ENCODE measurements at places on chromosomes 11 and 22.

DNA sequence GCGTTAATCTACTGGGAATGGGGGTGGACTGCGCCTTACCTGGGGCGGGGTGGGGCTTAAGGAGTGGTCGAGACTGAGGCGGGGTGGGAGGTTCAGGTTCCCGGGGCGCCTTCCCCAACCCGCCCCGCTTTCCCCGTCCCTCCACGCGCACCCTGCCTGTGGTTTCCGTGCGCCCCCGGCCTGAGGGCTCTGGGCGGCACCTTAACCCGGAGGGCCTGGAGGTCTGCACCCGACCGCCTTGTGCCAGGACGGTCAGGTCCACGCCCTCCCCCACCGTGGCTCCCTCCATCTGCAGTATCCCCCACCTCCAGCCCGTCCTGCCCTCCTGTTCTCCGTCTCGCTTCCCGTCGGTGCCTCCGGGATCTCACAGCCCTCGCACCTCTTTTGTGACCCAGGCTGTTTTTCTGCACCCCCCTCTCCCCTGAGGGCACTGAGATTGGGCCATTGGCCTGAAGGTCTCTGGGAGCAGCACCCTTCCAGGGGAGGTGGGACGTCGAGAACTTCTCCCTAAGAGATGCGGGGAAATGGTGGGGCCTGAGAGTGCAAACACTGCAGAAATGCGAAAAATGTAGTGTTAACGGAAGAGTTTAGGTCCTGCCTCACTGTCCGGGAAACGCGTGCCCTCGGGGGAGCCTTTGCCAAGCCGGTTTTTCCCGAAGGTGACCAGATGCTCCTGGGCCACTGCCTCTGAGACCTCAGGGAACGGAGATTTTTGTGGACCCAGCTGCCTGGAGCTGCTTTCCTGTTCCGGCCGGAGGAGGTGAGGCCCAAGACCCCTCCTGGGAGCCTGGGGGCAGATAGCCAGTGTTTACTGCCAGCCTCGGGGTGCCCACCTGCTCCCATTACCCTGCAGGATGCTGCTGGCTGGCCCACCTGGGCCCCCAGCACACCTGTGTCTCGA is 1.2 kb upstream of the ASCL2 start:
- no peak for DNase-seq

DNA sequence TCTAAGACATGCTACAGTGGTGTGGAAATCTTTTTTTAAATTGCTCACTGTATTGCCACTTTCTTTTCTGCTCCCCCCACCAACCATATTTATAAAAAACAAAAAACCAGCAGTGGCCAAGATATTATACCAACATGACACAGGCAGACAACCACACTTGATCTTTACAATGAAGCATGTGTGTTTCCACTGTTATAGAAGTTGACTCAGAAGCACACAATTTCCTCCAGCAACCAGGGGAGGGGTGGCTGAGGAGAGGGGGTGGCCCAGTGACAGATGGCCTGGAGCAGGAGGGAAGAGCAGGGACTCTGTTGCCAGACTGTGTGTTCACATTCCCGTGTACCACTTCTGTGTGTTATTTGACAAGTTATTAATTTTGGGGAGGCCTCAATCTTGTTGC is 14.8 kb downstream of the CD59 start:
- no peak for DNase-seq

- no peak for DNase-seq
Measured at GRCh38 chr11:6646071-6646470, 9.5 kb downstream of the DCHS1 start.

DNA sequence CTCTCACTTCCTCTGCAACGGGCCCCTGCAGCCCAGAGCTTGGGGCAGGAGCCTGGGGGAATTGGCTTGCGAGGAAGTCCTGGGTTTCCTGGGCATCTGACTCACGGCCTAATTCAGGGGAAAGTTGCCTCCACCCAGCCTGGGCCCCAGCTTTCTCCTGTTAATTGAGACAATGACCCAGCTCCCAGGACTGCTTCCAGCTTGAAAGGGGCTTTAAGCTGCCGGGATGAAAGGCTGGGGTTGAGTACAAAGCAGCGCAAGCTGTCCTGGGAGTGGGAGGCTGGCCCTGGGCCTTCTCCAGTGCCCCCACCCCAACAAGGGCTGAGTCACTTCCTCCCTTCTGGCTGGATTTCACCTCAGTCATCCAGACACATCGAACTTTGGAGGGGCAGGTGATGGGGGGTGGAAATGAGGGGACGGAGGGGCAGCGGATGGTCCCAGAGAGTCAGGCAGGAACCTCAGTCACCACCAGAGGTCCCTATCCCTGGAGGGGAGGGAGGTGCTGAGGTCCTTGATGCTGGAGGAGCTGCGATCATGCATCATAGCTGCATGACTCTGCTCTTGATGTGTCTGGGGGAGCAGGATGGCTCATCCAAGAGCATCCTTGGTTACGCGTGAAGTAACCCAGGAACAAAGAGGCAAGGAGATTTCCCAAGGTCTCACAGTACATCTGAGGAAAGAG is 30.1 kb upstream of the OAF start:
- no peak for DNase-seq

- no peak for DNase-seq
Measured at GRCh38 chr11:79241205-79241851, 199.5 kb downstream of the TENM4 start.

- DNase-seq = no peak
Measured at GRCh38 chr11:118881228-118881627, 2.5 kb upstream of the CXCR5 start.

GRCh38 chr11:19935507-19935906 is 222.9 kb downstream of the NAV2 start:
- DNase-seq = no peak

DNA sequence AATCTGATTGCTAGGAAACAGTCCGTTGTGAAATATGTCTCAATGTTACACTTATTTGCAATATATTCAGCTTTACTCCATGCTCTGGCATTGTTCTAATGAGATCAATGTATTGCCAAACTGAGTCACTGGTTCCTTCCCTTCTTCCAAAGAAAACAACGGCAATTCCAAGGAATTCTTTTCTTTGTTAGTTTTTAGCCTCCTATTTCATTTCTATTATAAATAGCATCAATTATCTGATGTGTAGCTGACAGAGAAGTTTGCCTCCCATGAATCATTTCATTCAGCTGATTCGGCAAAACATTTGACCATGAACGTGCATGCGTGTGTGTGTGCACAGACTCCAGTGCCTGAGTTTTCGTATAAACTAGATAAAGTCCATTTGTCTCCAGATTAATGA is 346.8 kb downstream of the ETS1 start:
- DNase-seq = no peak

GRCh38 chr11:116716621-116717020 is 56.2 kb downstream of the BUD13 start:
- DNase-seq = no peak

GRCh38 chr11:19232910-19233503 is 7.7 kb downstream of the E2F8 start:
- no peak for DNase-seq

- DNase-seq = no peak
Measured at GRCh38 chr22:29670626-29671025, 49.2 kb upstream of the CABP7 start.

DNA sequence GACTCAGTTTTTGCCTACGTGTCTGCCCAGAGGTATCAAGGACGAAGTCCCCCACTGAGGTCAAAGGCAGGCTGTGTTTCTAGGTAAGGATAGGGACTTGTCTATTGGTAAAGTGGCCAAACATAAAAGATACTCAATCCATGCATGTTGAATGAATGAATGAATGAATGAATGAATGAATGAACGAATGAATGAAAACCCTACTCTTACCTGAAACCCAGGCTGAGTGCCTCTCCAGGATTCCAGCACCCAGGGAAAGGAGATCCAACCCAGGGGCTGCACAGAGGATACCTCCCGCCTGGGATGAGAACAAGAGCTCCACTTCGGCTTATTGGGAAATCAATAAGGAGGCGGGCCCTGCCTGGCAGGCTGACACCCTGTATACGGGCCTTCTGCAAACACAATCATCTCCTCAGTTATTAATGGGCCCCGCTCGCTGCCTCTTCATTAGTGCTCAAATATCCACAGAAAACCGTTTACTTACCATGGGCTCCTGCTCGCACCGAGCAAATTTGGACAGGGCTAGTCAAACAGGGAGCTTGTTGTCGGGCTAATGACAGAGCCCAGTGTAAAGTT is 177.4 kb downstream of the BUD13 start:
- DNase-seq = no peak

- DNase-seq = no peak
Measured at GRCh38 chr11:36091256-36091811, 147.5 kb downstream of the LDLRAD3 start.

DNA sequence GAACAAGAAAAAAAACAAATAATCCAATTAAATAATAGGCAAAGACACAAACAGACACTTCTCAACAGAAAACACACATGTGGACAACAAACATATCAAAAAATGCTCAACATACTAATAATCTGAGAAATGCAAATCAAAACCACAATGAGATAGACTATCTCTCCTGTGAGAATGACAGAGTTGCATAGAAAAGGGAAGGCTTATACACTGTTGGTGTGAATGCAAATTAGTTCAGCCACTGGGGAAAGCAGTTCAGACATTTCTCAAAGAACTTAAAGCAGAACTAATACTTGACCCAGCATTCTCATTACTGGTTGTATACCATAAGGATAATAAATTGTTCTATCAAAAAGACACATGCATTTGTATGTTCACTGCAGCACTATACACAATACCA is 637.8 kb upstream of the LUZP2 start:
- DNase-seq = no peak

GRCh38 chr11:70265341-70265740 is 5.1 kb upstream of the PPFIA1 start:
- DNase-seq = no peak

GRCh38 chr22:38109371-38110001 is 998 bp downstream of the BAIAP2L2 start:
- DNase-seq = no peak

- DNase-seq = no peak
Measured at GRCh38 chr11:113568566-113568965, 93.4 kb upstream of the DRD2 start.

DNA sequence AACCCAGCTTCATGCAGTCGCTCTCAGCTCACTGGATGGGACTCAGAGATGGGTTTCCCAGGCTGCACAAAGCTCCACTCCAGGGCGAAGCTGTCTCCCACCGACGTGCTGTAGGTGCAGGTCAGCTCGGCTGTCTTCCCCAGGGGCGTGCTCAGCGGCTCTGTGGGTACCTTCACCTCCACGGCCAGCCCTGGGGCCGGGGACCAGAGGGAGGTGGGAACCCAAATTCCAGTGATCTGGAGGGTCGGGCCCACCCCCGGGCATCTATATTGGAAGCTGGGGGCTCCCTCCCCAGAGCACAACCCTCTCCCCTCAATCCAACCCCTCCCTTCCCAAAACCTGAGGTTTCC is 689 bp downstream of the VSIG2 start:
- no peak for DNase-seq

DNA sequence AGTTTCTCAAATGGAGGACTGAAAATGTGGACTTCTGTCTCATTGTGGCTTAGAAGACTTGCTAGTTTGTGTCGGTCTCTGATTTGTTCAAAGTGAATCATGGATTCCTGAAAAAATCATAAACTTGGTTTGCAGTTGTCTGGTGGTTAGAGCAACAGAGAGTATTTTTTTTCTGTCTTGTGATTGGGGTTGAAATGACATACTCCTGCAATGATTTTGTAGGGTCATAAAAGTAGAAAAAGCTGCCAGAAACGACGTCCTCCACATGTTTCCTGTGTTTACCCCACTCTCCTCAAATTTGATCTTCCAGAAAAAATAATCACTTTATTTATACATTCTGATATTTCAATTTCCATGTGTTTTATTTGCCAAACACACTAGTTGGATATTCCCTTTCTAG is 219.2 kb upstream of the PGR start:
- no peak for DNase-seq

DNA sequence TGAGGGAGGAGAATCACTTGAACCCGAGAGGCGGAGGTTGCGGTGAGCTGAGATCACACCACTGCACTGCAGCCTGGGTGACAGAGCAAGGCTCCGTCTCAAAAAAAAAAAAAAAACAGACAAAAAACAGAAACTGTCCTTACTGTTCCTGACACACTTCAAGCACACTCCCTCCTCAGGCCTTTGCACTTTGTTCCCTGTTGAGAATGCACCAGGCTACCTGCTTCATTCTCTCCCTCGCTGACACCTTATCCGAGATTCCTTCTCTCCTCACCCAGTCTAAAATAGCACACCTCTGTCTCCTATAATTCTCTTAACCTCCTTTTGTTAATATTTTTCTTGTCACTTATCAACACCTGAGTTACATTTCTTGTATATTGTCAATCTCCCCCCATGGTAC is 32.3 kb upstream of the TECTA start:
- DNase-seq = no peak

DNA sequence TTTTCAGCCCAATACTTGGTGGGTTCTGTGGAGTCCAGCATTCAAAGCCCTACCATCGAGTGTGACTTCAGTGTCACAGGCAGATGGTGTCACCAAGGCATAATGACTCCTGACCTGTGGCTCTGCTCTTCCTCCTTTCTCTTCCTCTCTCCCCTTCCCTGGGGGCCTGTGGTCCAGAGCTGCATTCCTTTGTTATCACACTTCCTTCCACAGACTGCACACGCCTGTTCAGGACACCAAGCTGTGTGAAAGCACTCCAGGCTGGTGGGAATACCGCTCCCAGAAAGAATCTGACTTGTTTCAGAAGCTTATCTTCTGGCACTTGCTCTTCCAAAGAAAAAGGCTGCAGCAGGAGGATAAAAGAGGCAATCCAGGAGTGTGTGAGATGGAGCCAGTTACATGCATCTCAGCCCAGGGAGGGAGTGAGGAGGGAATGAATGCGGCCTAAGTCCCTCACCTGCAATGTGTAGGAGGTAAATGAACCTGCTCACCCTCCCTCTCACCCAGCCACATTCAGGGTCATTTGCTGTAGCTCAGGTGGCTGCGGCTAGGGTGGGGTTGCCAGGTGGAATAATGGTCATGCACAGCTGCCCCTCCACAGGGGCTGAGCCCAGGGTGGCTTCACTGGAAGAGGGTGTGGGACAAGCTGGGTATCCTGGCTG is 79.3 kb downstream of the ADAMTS15 start:
- no peak for DNase-seq

GRCh38 chr11:47495011-47495855 is 46.3 kb upstream of the RAPSN start:
- DNase-seq = no peak

GRCh38 chr22:46259374-46259773 is 3.8 kb downstream of the PKDREJ start:
- no peak for DNase-seq

- no peak for DNase-seq
Measured at GRCh38 chr11:57219021-57219627, 17.9 kb downstream of the APLNR start.
